ENCODE measurements at places on chromosomes 3 and 15.
A peak's percentile ranks its signal among the peaks of the same experiment; 100 is the strongest.

DNA sequence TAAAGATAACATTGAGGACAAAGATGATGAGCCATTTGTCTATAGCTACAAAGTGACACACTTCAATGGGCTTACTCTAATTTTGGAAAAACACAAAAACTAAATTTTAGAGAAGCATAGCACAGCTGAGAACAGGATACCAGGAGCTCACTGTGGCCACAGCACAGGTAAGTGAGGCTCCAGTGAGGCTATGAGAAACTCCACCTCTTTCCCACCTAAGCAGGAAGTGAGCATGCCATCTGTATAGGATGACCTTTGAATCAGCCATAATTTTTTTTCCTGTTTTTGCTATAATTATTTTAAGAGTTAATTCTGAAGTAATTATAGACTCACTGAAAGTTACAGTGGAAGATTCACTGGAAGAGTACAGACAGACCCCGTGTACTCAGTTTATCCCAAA is 82.1 kb upstream of the DCLK3 start:
- DNase-seq = no peak

GRCh38 chr3:179670311-179670710 is 17.5 kb downstream of the USP13 start:
- DNase-seq = no peak

DNA sequence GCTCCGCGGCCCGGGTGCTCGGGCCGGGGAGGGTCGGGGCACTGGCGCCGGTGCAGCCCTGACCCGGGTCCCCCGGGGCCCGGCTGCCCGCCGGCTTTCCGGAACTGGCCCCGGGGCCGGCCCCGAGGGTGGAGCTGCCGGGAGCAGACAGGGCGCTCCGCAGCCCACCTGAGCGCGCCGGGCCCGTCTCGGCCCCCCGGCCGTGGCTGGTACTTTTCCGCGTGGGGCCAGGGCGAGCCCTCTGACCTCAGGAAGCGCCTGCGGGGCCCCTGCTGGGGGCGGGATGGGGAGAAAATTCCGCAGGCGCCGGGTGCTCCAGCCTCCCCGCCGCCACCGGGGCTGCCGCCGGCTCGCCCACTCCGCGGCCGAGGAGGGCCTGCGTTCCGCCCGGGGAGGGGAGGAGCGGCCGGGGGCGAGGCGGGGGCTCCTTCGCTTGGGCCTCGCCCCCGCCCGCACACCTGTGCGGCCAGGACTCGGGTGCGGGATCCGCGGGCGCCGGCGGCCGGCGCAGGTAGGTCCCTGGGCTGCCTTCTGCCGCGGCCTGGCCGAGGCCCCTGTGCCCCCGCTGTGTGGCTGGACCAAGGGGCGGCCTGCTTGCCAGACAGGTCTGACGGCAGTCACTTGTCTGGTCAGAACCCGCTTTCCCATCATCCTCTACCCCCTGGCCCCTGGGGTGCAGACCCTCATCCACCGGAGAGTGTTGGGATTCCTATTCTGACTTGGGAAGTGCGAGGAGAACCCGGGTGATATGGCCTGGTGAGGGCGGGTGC is 3.5 kb downstream of the FURIN start:
- no peak for DNase-seq

GRCh38 chr15:60589728-60590127 is 110.8 kb upstream of the ICE2 start:
- DNase-seq = no peak

GRCh38 chr15:67708500-67708899 is 116.8 kb upstream of the SKOR1 start:
- no peak for DNase-seq

- DNase-seq = peak; percentile 38
Measured at GRCh38 chr15:94229591-94230369, 1.6 kb upstream of the MCTP2 start.

- no peak for DNase-seq
Measured at GRCh38 chr15:91196768-91197167, 96.7 kb downstream of the SV2B start.

DNA sequence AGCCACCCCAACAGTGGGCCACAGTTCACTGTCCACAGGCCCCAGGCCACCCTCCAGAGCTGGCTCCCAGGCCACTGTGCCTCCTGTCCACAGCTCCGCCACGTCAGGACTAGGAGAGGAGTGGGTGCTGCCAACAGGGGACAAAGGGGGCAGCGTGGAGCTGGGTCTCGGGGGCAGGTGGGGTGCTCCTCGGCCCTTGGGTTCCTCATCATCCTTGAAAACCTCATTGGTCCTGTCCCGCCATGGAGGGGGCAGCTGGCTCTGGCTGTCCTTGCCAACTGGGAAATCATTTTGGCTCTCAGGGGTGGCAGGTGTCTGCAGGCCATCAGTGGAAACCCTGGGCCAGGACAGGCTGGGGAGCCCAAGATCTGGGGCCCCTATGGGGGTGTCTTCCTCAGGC is 45.2 kb downstream of the ADAMTS7 start:
- no peak for DNase-seq

DNA sequence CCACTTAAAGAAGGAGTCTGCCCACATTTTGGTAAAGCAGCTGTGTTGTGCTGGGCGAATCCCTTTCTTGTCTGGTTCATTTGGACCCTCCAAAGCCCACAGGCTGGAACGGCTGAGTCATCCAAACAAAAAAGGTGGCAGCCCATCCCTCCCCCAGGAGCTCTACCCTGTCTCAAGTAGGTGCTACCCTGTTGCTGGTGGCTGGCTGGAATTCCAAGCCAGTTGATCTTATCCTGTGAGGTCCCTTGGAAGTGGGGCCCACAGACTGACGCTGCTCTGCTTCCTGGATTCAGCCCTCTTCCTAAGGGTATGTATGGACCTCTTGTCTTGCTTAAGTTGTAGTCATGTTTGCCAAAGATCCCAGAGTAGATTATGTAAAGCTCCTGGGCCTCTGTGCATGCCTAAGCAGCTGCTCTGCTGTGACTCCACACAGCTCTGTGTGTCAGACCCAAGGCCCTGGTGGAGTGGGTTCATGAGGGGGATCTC is 44.5 kb downstream of the CCR1 start:
- no peak for DNase-seq

DNA sequence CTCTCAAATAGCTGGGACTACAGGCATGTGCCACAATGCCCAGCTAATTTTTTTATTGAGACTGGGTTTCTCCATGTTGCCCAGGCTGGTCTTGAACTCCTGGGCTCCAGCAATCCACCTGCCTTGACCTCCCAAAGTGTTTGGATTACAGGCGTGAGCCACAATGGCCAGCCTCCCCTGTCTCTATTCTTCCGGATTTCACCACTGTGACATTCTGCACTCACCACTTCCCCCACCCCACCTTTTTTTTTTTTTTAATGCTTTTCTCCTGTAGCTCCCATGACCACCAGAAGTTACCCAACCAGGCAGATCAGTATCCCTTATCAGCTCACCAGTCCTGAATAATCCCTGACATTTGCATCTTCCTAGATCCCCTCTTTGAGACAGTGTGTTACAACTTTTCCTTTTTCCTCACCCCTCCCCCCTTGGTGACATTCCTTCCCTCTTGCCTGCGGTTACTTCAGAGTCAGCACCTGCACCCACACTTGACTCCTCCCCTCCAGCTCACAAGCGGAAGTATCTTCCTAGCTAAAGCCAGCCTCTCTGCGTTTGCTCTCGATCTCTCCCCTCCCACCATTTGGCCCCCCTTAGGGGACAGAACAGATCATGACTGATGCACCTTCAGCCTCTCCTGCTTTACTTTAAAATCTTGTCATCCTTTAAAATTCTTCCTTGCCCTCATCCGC is 13.5 kb upstream of the ZNF592 start:
- peak; percentile 36 for DNase-seq

DNA sequence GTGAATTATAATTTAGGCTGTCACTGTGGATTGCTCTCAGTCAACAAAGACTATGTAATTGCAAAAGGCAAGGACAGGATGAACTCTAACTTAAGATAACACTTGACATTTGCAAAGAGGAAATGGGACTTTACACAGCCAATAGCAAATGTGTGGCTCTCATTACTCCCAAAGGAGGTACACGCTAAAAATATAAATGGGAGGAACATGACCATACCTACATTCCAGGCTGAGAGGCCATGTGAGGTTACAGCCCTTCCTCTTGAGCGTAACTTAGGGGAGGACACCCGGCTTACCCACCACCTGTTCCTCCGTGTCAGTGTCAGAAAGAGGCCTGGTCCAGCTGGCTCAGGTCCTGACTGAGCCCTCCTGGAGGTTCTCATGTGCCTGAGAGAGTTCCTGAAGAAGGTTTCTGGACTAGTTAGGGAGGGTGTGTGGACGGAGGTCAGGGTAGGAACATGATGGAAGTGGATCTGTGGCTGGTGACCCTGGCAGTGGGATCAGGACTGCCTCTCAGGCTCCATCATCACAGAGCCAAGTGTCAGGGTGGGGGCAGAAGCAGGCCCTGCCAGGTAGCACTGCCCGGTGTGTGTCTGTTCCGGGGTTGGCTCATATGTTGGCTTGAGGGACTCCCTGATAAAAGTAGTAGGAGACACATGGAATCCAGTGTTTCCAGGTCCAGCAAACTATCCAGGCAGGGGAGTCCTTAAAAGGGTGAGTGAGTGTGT is 7.9 kb downstream of the POPDC2 start:
- DNase-seq = no peak

DNA sequence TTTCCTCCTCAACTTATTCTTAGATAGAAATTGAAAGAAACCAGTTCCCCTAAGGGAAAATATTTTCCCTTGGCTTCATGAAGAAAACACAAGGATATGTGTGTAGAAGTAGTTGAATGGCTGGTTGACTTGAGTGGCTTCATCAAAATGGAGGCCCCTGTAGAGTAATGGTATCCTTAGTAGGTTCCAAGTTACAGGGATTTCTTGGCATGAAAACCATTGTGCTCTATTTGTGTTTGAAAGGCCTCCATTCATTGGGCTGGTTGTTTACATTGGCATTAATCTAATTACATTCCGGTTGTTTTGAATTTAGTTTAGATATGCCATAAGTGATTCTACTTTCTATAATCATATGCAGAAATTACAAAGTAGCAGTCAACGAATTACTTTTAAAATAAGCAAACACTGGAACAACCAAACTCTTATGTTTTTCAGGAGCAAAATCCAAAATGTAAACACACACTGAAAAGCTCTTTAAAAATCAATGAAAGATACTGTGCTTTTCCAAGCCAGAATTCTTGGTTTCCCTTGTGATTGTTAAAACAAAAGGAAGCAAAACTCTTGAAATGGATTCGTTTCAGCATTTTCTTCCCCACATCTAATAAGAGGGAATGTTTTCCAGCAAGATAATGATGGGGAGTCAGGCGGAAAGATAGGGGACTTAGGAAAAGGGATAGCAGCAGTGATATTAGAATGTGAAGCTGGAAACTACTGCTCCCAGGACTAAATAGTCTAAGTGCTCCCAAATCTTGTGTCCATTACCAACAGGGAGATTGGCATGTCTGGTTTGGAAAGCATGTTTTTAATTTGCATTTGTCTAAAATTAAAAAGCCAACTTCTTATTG is 77.0 kb downstream of the EPHA3 start:
- no peak for DNase-seq

GRCh38 chr3:175307642-175308041 is 448.5 kb downstream of the NAALADL2 start:
- no peak for DNase-seq

DNA sequence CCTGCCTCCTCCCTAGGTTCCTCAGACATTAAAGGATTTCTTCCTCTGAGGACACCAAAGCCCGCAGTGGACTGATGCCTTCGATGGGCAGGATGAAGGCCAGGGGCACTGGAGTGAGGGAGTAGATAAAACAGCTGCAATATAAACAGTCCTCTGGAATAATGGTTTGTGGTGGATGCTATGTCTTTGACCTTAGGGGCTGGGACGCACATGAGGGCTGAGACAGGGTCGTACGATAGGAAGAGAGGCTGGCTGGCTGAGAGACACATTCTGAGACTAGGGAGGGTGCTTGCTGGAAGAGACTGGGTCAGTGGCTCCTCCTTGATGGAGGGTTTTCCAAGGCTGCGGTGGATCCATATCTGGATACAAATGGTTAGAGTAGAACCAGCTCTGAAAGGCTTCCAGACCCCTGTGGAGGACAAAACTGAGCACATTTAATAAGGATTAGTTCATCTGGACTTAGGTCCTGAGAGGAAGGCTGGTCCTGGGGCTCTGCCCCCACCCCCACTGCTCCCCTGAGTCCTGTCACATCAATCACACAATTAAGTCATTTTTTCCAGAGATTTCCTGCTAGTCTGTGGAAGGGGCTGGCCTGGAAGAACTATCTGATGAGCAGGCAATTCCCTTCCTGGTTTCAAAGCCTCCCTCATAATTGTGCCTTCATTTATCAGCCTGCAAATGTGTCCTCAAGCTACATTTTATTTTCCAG is 15.8 kb downstream of the TBC1D21 start:
- DNase-seq = no peak

DNA sequence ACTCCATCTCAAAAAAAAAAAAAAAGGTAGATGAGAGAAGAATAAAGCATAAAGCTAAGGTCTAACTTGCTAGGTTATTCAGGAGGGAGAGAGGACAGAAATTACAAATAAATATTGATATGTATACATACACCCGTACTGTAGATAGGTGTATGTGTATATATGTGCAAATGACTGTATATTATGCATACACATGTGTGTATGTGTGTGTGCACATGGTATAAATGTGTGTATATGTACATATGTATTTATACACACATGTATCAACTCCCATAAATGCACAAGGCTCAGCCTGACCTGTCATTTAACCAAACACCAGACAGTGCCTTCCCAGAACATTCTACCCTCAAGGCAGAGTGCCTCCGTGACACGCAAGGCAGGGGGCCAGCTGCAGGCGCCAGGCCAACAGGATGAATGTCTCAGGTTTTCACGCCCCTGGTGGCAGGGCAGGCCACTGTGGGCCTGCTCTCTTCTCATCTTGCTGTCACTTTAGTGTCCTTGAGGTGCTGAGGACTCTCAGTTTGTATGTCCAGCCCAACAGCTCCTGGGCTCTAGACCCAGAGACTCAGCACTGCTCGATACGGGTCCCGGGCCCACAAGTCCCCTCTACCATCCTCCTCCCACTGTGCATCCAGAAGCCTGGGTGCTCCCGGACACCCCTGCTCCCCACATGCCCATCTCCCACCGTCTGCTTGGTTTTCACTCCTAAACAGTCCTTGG is 40.4 kb downstream of the TM2D3 start:
- no peak for DNase-seq
